Effector CD8-positive, alpha-beta T cell (primary cell): ENCODE measurements at places on chromosomes 1 and 21.

DNA sequence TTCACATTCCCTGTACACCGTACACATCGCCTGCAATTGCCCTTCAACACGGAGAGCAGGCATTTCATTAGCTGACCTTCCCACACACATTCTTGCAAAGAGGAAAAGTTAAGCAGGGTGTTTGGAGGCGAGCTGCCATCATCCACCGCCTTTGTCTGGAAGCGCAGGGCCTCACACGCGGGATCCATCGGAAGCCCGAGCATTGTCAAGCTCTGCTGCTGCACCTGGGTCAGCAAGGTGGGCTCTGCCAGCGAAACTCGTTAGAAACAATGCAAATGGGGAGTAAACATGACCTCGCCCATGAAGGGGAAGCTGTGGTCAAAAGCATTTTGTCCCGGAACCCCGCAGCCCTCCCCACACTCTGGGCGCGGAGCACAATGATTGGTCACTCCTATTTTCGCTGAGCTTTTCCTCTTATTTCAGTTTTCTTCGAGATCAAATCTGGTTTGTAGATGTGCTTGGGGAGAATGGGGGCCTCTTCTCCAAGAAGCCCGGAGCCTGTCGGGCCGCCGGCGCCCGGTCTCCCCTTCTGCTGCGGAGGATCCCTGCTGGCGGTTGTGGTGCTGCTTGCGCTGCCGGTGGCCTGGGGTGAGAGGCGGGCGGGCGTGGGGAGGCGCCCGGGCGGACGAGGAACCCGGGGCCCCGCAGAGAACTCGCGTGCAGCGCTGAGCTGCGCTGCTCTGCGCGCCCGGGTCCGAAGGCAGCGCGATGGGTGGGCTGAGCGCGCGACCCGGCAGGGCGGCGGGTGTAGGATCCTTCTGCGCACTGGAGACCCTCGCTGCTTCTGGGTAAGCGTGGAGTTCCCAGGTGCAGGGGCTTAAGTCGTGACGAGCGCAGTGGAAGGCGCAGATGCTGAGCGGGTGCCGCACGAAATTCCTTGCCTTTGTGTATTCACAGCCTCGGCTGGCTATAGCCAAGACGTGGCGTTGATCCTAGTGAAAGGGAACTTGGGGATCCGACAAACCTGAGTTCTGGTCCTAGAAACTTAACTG lies at the start of gene CR1:
TSS of gene CR1 (plus strand) at position 357 of the 992 bp plus-strand sequence. CDS start at position 468, 111 bp downstream.
- no peak for DNase-seq

- no peak for DNase-seq
Measured at GRCh38 chr1:50279622-50280330, 143.5 kb downstream of the DMRTA2 start.

DNA sequence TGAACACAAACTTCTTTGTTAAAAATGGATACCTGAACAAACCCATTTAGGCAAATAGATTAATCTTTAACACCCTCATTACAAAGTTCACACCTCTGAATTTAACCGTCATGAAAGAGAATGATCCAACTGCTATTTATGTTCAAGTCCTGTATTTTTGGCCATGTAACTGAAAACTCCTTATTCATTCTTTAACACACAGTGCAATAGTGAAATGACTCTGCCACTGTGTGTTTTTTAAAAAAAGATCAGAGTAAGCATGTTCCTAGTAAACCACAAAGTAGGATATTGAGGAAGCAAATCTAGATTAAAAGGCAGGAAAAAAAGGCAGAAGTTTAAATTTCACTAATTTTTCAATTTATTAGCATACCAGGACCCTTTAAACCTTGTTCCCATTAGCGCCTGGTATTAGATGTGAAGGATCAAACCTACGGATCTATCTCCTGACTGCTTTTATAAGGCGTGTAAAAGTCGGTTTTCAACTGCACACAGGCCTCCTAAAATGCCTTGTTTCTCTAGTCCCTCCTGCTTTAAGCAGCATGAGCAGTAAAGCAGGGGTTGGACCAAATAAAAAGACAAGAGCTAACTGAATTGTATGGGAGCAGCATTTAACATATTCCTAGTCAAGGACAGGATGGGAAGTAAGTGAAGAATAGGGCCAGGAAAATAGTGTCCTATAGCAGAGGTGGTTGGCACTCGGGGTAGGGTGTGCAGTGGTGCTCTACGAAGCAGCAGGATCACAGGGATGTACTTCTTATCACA lies 33.4 kb downstream of the NUCKS1 start:
- no peak for DNase-seq

- no peak for DNase-seq
Measured at GRCh38 chr1:106278716-106279115, 777.8 kb upstream of the PRMT6 start.

DNA sequence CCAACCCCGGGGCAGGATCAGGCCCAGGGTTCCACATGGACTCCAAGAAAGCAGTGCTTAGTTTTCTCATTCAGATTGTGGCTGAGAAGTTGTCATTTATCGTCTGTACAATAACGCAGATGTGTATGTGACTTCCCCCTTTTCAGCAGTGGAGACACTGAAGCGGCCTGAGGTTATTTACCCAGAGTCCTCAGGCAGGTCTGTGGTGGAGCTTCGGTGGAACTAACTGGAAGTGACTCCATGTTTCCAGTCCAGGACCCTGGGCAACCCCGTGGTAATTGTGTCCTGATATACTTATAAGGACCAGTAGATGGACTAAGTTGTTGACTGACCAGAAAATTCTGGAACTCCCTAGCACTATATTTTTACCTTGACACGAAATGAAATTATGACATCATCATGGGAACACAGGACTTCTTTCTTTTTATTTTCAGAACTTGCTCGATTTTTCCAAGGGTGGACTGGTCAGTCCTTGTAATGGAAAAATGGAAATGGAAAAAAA lies 1.0 kb upstream of the IER5 start:
- DNase-seq, result no peak

DNA sequence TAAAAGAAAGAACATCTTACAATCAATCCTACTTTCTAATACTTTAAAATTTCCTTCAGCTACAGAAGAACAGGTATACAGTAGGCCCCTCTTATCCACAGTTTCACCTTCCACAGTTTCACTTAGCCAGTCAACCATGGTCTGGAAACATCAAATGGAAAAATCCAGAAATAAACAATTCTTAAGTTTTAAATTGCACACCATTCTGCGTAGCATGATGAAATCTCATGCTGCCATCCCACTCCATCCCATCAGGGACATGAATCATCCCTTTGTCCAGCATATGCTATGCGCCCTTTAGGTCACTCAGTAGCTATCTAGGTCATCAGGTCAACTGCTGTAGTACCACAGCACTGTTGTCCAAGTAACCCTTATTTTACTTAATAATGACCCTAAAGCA lies 67.7 kb downstream of the HSF2BP start:
- DNase-seq, result no peak
